ENCODE measurements at places on chromosomes 16 and 17.

DNA sequence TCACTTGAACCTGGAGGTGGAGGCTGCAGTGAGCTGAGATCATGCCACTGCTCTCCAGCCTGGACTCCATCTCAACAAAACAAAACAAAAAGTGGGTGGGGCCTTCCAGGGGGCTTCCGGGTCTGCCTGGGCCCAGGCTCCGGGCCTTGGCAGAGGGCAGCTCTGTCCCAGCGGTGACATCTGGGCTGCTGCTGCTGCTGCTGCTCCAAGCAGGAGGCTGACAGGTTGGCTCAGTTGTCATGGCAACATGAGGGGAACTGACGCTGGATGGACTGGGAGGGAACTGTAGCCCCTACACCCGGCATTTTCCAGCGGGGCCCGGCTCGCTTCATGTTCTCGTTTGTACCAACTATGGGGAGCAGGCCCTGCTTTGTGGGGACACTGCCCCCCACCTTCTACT lies 4.0 kb downstream of the BAIAP3 start:
- DNase-seq: no peak

- DNase-seq: no peak
Measured at GRCh38 chr16:54402270-54402669, 115.7 kb upstream of the IRX3 start.

- peak; percentile 84 for DNase-seq
Measured at GRCh38 chr16:85316321-85316919, 204.1 kb upstream of the CIBAR2 start.

DNA sequence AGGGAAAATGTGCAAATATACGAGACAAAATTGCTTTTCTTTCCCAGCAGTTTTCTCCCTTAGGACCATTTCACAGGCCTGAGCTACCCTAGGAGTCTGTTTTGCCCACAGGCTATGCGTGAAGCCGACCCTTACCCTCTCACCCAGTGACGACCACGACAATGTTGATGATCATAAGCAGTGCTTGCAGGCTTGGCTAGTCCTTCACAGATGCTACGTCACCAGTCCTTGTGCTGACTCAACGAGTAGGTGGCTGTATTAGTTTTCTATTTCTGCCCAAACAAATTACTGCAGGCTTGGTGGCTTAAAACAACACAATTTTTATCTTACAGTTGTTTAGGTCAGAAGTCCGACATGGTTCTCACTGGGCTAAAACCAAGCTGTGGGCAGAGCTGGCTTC lies 574.6 kb upstream of the HSBP1 start:
- no peak for DNase-seq

GRCh38 chr16:73354434-73354833 lies 306.5 kb upstream of the ZFHX3 start:
- DNase-seq: no peak
